ENCODE measurements at places on chromosomes 5 and 9.

DNA sequence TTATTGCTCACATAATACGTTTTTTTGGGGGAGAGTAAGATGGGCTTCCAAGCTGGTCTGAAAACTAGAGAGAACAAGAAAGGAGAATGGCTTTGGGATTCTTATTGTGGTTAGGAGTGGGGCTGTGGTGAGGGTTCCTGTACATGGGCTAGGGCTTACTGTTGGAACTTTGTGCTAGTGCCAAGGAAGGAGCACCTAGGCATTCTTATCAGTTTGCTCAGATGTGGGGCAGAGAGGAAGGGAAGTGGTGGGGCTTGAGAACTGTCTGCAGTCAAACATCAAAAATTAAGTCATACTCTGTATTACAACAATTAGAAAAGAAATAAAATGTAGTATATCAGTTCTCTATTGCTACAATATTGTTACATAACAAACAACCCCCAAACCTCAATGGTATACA is 4.0 kb upstream of the THBS4 start:
- no peak for DNase-seq

- no peak for DNase-seq
These were observed 103.5 kb upstream of the PTCH1 start for GRCh38 chr9:95620314-95620713.

DNA sequence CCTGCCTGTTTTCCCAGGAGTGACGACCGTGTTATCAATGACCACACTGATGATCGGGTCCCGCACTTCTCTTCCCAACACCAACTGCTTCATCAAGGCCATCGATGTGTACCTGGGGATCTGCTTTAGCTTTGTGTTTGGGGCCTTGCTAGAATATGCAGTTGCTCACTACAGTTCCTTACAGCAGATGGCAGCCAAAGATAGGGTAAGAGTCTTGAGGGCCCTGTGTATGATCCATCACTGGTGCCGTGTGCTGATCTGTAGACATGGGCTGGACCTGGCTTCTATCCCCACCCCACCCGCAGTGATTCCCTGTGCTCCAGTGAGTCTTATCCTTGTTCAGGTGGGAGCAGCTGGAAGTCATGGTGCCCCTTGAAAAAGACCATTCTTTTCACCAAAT is 26.0 kb downstream of the GABRP start:
- peak; percentile 61 for DNase-seq

DNA sequence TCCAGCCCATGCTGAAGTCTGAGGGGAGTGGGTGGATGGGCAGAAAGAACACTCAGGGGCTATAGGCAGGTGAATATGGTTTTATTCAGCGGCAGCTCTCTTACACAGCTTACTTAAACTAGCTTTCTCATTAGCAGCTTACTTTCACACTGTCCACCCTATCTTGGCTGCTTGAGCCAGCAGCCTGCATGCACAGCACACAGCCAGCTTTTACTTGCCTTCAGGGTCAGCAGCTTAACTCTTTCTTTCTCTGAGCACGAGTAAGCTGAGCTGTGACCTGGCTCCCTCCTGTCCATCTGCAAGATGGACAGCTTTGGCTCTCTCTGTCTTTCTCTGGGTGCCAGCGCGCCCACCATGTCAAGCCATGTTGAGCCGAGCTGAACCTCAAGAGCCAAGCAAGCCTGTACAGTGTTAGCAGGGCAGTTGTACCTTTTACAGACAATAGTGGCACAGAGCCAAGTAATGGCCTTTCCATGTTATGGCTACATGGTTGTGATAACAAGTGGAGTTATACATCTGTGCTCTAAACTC is 1054.9 kb downstream of the PTPRD start:
- no peak for DNase-seq

DNA sequence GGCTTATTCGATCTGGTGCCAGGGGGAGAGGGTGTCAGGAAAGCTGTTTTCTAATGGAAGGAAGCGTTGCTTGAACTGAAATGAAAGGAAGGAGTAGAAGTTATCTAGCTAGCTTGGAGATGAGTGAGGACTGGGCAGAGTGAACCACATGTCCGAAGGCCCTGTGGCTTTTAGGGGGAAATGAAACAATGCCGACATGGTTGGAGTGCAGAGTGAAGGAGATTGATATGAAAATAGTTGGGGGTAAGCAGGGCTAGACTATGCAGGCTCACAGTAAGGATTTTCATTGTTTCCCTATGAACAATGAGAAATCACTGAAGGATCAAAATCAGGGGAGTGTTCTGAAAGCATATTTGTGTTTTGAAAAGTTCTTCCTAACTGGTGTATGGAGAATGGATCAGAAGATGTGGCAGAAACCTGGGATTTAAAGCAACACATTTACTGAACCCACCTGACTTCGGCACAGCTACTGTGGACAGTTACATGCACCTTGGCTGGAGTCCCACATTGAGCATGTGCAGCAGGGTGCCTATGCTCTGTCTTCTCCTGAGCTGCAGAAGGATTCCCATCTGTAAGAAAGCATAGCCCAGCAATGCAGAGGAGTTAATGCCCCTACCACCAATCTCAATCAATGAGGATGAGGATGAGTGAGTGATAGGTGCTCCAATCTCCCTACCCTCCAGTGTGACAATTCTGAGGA is 144.4 kb upstream of the TBCA start:
- DNase-seq = no peak

DNA sequence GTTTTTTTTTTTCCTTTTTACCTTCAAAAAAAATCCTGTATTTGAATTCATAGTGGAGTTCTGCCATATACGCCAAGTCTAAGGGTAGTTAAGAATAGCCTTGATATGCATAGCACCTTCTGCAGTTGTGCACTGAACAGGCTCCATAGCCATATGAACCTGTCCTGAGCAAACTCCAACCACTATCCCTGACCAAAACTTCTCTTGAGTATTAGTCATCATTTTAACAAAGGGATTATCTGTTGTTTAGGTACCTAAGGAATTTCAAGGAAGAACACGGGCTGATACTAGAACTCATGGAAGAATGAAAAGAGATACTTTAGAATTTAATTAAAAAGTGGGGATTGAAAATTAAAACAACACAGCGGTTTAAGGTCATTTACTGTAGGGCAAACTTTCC is 1.9 kb upstream of the FBXO38 start:
- DNase-seq = no peak

GRCh38 chr9:35538361-35539234 is 48.7 kb downstream of the RUSC2 start:
- peak; percentile 61 for DNase-seq

GRCh38 chr5:73443829-73444498 is 4.6 kb downstream of the FOXD1 start:
- no peak for DNase-seq

GRCh38 chr5:25090275-25090674 is 445.5 kb upstream of the CDH10 start:
- no peak for DNase-seq

GRCh38 chr5:135398855-135399793 is at the start of gene MACROH2A1:
MACROH2A1 (minus strand) TSS chr5:135399231; CDS start chr5:135389093, 10,138 bp downstream.
- peak; percentile 91 for DNase-seq

GRCh38 chr9:16030528-16031185 is 477.8 kb downstream of the CCDC171 start:
- peak; percentile 93 for DNase-seq
